Activated T-helper 17 cell treated with anti-CD3 and anti-CD28 coated beads, Interleukin-2, amount 50 U/mL, for 72 hours (primary cell): ENCODE measurements at places on chromosomes 5 and 9.
A peak's percentile ranks its signal among the peaks of the same experiment; 100 is the strongest.

DNA sequence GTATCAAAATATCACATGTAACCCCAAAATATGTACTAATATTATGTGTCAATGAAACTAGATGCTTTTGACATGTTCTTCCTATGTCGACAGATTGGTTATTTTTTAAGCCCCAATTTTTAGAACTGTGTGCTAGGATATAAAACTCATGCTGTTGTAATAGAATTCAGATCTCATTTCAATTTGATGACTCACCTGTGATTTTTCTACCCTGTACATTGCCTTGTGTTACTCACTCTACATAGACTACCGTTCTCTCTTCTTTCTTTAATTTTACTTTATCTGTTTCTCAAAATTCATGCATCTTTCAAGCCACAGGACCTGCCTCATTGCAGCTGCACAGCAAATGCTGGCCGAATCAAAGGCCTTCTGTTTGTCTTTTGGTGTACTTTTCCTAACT is 284.5 kb downstream of the MAT2B start:
- H3K27ac ChIP-seq, result no peak overlapping the region
- ATAC-seq, result no peak
- H3K36me3 ChIP-seq, result no peaks in the 10 kb centered on the region
- H3K4me1 ChIP-seq, result no peaks in the 10 kb centered on the region
- no peaks in the 10 kb centered on the region for H3K27me3 ChIP-seq

DNA sequence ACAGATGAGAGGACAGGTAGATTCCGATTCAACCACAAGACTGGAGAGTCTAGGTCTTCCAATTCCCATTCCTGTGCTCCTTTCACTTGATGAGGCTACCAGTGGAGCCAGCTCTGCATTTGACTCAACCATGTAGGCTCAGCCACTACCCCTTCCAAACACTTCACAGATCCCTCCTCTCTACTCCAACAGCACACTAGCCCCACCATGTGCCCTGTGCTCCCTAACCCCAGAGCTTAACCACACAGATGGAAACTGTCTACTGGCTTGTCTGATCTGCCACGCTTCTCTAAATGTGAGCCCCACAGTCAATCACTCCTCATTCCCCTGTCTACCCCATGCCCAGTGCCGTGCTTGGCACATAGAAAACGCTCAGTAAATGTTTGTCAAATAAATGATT is 508.2 kb downstream of the CDK5RAP2 start:
- ATAC-seq, result no peak
- no peak overlapping the region for H3K27ac ChIP-seq
- H3K4me1 ChIP-seq, result no peaks in the 10 kb centered on the region
- peaks cover 5% of the 10 kb centered on the region for H3K27me3 ChIP-seq
- no peaks in the 10 kb centered on the region for H3K36me3 ChIP-seq
- H3K4me3 ChIP-seq, result no peak overlapping the region

DNA sequence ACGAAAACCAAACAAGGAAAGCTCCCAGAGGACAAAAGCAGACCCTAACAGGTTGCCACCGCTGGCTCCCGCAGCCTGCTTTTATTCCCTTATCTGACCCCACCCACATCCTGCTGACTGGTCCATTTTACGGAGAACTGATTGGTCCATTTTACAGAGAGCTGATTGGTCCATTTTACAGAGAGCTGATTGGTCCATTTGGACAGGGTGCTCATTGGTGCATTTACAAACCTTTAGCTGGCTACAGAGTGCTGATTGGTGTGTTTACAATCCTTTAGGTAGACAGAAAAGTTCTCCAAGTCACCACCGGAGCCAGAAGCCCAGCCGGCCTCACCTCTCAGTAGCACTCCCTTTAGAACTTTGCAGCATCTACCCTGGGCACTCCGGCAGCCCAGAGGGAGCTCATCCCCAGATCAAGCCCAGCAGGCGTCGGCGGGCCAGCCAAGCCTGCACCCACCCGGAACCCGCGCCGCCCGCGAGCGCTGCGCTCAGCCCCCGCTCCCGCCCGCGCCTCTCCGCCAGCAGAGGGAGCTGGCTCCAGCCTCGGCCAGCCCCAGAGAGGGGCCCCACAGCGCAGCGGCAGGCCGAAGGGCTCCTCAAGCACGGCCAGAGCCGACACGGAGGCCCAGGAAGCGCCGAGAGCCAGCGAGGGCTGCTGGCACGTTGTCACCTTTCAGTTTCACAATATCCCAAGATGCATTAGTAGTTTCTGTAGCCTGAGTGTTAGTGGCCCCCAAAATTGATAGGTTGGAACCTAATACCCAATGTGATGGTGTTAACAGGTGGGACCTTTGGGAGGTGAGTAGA is 35.3 kb upstream of the CLPTM1L start:
- H3K4me3 ChIP-seq, result peak overlapping the region; percentile 60
- peak; percentile 87 for ATAC-seq
- no peaks in the 10 kb centered on the region for H3K36me3 ChIP-seq
- peaks cover 4% of the 10 kb centered on the region for H3K27me3 ChIP-seq

- H3K27me3 ChIP-seq, result peaks cover 19% of the 10 kb centered on the region
- H3K36me3 ChIP-seq, result no peaks in the 10 kb centered on the region
- H3K27ac ChIP-seq, result no peak overlapping the region
- no peaks in the 10 kb centered on the region for H3K4me1 ChIP-seq
These were observed 90.4 kb downstream of the UBE2QL1 start for GRCh38 chr5:6539060-6539459.

DNA sequence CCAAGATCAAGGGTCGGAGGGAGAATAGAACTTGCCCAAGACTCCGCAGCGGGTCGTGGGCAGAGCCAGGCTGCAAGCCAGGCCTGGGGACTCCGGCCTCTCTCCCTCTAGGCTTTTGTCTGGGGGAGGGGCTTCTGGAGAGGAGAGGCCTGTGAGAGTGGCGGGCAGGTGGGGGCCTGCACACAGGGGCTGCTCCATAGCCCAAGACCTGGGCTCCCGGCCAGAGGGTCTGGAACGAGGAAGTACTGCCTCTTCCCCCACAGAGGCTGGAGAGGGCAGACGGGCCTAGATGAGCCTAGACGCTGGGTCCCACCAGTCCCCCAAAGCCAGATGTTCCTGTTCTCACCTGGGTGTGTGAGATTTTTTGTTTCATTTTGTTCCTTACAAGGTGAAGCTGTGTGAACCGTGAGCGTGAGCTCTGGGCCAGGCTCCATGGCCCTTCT is 5.2 kb upstream of the ST6GALNAC6 start:
- H3K27ac ChIP-seq, result peak overlapping the region; percentile 96
- ATAC-seq, result no peak
- peaks cover 29% of the 10 kb centered on the region for H3K36me3 ChIP-seq
- peaks cover 4% of the 10 kb centered on the region for H3K4me1 ChIP-seq
- no peaks in the 10 kb centered on the region for H3K27me3 ChIP-seq
- peak overlapping the region; percentile 91 for H3K4me3 ChIP-seq

GRCh38 chr9:114203410-114204140 is 48.2 kb downstream of the COL27A1 start:
- H3K27me3 ChIP-seq, result no peaks in the 10 kb centered on the region
- H3K36me3 ChIP-seq, result no peaks in the 10 kb centered on the region
- H3K27ac ChIP-seq, result no peak overlapping the region
- no peak overlapping the region for H3K4me3 ChIP-seq
- no peaks in the 10 kb centered on the region for H3K4me1 ChIP-seq

- no peaks in the 10 kb centered on the region for H3K36me3 ChIP-seq
- H3K4me3 ChIP-seq, result no peak overlapping the region
- ATAC-seq, result no peak
These were observed 813.8 kb upstream of the DMAC1 start for GRCh38 chr9:8613346-8613825.

DNA sequence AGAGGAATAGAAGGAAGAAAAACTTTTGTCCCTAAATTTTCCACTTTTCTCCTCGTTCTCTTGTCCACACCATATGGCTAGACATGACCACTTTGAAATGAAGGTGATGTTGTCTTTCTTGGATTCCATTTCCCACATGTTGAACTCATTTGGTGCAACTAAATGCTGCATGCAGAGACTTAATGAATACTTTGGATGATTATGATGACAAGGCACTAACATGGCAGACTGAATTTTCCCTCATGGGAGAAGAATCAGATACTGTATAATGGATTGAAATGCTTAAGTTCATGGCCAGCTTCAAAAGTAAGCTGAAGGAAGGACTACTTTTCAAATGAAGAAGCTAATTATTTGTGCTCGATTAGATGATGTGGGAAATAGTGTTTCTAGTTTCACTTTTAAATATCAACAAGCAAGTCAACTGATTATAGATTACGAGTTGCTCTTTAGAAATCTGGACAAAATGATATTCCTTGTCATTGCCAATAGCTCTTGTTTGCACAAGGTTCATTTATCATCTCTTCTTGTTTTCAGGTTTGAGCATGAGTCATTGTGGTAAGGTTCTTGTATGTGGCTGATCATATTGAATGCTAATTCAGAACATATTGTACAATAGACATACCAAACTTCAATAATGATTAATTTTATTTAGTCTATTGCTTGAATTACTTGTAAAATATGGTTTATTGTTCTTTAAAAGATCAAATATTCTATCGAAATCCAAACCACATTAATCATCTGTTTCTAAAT is 501.3 kb upstream of the FTMT start:
- ATAC-seq, result no peak
- no peak overlapping the region for H3K4me3 ChIP-seq
- H3K27me3 ChIP-seq, result no peaks in the 10 kb centered on the region
- H3K4me1 ChIP-seq, result no peaks in the 10 kb centered on the region

- H3K4me3 ChIP-seq, result no peak overlapping the region
- H3K36me3 ChIP-seq, result no peaks in the 10 kb centered on the region
- no peaks in the 10 kb centered on the region for H3K27me3 ChIP-seq
- no peaks in the 10 kb centered on the region for H3K4me1 ChIP-seq
- no peak overlapping the region for H3K27ac ChIP-seq
- ATAC-seq, result no peak
These were observed 28.1 kb upstream of the AIF1L start for GRCh38 chr9:131068076-131068816.

GRCh38 chr5:101535626-101536025 is 632.5 kb upstream of the ST8SIA4 start:
- H3K4me1 ChIP-seq, result no peaks in the 10 kb centered on the region
- no peak overlapping the region for H3K4me3 ChIP-seq
- no peak overlapping the region for H3K27ac ChIP-seq
- ATAC-seq, result no peak

DNA sequence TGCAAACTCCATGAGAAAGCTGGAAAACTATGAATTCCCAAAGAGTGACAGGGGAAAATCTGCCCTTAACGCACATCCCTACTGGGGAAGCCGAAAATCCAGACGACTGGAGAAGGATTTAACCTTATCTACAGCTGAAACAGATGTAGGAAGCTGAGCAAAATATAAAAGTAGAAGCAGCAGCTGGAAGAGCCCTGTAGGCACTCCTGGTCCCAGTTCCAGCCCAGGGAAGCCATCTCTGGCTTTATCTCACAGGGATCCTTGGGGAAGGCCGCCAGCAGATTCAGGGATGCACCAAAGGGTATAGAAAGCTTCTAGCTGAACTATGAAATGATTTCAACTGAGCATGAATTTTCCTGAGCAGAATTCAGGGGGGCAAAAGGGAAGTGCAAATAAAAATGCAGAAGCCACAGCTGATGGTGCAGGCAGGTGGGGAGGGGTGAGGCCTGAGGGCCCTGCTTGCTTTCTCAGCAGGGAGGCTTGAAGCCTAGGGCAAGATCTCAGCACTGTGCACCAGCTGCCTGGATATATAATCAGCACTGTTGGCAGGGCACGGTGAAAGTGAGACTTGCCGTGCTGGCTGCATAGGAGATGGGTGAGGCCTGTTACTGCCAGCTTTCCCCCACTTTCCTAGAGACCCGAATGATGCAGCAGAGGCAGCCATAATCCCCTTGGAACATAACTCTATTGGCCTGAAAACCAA is 2019.5 kb upstream of the NUDT12 start:
- no peaks in the 10 kb centered on the region for H3K36me3 ChIP-seq
- ATAC-seq, result no peak
- H3K4me1 ChIP-seq, result no peaks in the 10 kb centered on the region
- no peak overlapping the region for H3K27ac ChIP-seq

GRCh38 chr5:14270209-14270702 is 127.1 kb downstream of the TRIO start:
- H3K27me3 ChIP-seq, result peaks cover 25% of the 10 kb centered on the region
- no peak overlapping the region for H3K27ac ChIP-seq
- no peaks in the 10 kb centered on the region for H3K4me1 ChIP-seq

- no peak overlapping the region for H3K4me3 ChIP-seq
- no peaks in the 10 kb centered on the region for H3K4me1 ChIP-seq
- no peaks in the 10 kb centered on the region for H3K36me3 ChIP-seq
- no peak for ATAC-seq
- H3K27ac ChIP-seq, result no peak overlapping the region
These were observed 126.7 kb downstream of the MED10 start for GRCh38 chr5:6251565-6252102.

DNA sequence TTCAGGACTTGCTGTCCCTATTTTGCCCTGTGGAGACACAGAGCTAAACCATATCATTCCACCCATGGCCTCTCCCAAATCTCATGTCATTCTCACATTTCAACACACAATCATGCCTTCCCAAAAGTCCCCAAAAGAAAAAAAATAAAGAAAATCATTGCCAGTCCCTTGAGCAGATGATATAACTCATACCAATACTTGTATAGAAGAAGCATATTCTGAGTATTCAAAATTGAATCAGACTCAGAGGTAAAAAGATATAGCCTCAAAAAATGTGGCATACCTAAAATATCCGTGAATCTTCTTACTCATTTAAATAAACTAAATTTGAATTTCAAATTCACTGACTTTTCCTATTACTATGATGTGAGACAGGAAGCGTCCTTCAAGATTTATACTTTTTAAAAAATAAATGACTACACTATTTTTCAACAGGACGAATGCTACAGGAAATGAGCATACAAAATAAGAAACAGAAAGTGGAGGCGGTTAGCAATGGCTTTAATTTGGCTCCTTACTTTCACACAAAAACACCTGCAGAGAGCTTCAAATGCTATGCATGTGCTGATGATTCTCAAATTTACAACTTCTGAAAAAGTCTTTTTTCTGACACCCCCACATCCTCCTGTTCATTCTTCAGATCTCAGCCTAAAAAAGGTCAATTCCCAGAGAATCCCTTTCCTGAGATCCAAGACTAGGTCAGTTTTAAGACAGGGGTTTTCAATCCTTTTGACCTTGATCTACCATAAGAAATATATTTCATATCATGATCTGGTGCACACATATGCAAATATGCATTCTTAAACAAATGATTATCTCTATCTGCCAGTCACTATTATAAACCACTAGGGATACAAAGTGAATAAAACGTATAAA is 39.6 kb upstream of the DMXL1 start:
- H3K36me3 ChIP-seq, result no peaks in the 10 kb centered on the region
- peak overlapping the region; percentile 36 for H3K4me3 ChIP-seq
- H3K4me1 ChIP-seq, result peaks cover 15% of the 10 kb centered on the region
- peak; percentile 86 for ATAC-seq
- H3K27me3 ChIP-seq, result no peaks in the 10 kb centered on the region
